ENCODE measurements at places on chromosomes 7 and 10.

DNA sequence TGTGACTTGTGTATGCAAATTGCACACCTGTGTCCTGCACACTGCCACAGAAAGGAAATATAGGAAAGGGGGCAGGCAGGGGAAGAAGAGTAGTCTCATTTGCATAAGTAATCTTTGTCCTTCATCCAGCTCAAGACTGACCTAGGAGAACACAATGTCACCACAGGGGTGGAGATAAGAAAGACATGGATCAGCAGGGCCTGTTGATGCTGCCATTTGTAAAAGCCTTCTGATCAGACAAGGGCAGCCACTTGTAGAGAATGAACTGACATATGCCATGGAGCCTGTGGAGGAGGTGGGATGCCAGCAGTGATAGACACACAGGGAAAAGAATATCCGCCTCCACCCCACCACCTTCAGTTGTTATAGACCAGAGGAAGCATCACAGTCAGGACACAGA is 528.9 kb downstream of the HTR7 start:
- H3K4me3 ChIP-seq, result no peak overlapping the region
- no peaks in the 10 kb centered on the region for H3K4me1 ChIP-seq
- no peaks in the 10 kb centered on the region for H3K36me3 ChIP-seq
- H3K27ac ChIP-seq, result no peak overlapping the region

- H3K27me3 ChIP-seq, result peaks cover 31% of the 10 kb centered on the region
- no peak for DNase-seq
- peaks cover 35% of the 10 kb centered on the region for H3K4me1 ChIP-seq
- peak overlapping the region; percentile 28 for H3K4me3 ChIP-seq
Measured at GRCh38 chr10:11336722-11337162, 274.7 kb downstream of the USP6NL start.

DNA sequence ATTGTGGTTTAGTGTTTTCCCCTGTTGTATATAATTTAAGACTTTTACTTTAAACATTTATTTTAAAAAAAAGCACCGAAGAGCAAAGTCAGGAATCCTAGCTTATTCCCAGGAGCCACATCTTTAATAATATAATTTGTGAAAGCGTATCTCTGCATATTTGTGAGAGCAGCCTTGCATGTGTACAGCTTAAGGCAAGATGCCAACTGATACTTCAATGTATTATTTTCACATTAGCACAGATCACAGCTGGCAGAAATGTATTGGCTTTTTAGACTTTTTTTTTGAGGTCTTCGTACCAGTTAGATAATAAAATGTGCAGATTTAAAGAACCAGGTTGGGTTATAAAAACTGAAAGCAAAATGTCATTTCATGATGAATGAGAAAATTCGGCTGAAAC is 845.7 kb upstream of the POT1 start:
- H3K4me3 ChIP-seq, result no peak overlapping the region
- no peaks in the 10 kb centered on the region for H3K4me1 ChIP-seq
- H3K36me3 ChIP-seq, result no peaks in the 10 kb centered on the region
- H3K27ac ChIP-seq, result no peak overlapping the region

- no peak for DNase-seq
- H3K4me1 ChIP-seq, result peaks cover 21% of the 10 kb centered on the region
- H3K4me3 ChIP-seq, result no peak overlapping the region
- H3K27me3 ChIP-seq, result no peaks in the 10 kb centered on the region
- H3K27ac ChIP-seq, result no peak overlapping the region
- peaks cover 5% of the 10 kb centered on the region for H3K36me3 ChIP-seq
Measured at GRCh38 chr7:50276483-50276882, 28.0 kb upstream of the IKZF1 start.

DNA sequence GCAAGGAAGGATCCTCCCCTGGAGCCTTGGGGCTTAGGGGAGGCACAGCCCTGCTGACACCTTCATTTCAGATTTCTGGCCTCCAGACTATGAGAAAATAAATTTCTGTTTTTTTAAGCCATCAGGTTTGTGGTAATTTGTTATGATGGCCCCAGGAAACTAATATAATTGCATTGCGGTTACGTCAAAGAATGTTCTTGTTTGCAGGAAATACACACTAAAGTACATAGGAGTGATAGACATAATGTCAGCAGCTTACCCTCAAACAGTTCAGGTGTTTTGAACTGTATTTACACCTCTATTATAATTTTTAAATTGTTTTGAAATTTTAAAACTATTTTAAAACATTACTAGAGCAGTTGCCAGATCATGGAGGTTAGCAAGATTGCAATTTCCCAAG is 12.6 kb upstream of the FHIP2A start:
- H3K4me3 ChIP-seq, result no peak overlapping the region
- peaks cover 7% of the 10 kb centered on the region for H3K4me1 ChIP-seq
- H3K36me3 ChIP-seq, result no peaks in the 10 kb centered on the region
- H3K27ac ChIP-seq, result no peak overlapping the region

- no peaks in the 10 kb centered on the region for H3K4me1 ChIP-seq
- H3K36me3 ChIP-seq, result no peaks in the 10 kb centered on the region
- DNase-seq, result no peak
Measured at GRCh38 chr7:51139796-51140195, 176.8 kb downstream of the COBL start.

GRCh38 chr10:27658788-27659187 is 86.8 kb downstream of the MKX start:
- peaks cover 3% of the 10 kb centered on the region for H3K4me1 ChIP-seq
- no peak overlapping the region for H3K27ac ChIP-seq
- no peaks in the 10 kb centered on the region for H3K36me3 ChIP-seq
- H3K4me3 ChIP-seq, result no peak overlapping the region

DNA sequence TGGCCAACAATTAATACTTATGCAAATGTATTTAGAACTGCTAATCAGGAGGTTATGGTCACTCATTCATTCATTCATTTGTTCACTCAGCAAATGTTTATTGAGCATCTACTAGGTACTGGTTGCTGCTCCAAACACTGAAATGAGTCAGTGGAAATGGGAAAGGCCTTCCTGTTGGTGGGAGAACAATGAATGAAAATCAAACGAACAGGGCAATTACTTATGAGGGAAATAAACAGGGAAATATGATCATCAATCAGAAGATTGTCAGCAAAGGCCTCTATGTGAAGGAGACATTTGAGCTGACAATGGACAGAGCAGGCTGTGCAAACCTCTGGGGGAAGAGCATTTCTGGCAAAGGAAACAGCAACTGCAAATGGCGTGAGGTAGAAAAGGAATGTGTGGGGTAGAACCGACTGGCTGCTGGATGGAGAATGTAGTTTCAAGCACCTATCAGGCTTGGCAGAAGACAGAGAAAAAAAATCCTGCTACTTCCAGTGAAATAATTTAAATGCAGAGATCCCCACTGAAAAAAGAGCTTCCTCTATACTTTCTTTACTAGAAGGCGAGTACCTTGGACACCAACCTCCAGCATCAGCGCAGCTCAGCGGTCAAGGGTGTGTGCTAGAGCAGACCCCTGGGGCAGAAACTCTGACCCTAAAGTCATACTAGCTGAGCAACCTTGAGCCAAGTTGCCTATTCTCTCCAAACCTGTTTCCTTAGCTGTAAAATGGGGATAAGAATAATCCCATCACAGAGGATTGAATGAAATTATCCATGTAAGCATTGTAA is 108.8 kb upstream of the EEPD1 start:
- no peak overlapping the region for H3K4me3 ChIP-seq
- no peak overlapping the region for H3K27ac ChIP-seq
- DNase-seq, result no peak
- peaks cover 2% of the 10 kb centered on the region for H3K27me3 ChIP-seq
- no peaks in the 10 kb centered on the region for H3K4me1 ChIP-seq
- H3K36me3 ChIP-seq, result no peaks in the 10 kb centered on the region

GRCh38 chr10:81439445-81439844 is 435.5 kb upstream of the NRG3 start:
- DNase-seq, result no peak
- no peaks in the 10 kb centered on the region for H3K36me3 ChIP-seq
- no peak overlapping the region for H3K27ac ChIP-seq
- H3K27me3 ChIP-seq, result no peaks in the 10 kb centered on the region
- H3K4me1 ChIP-seq, result no peaks in the 10 kb centered on the region
- no peak overlapping the region for H3K4me3 ChIP-seq

DNA sequence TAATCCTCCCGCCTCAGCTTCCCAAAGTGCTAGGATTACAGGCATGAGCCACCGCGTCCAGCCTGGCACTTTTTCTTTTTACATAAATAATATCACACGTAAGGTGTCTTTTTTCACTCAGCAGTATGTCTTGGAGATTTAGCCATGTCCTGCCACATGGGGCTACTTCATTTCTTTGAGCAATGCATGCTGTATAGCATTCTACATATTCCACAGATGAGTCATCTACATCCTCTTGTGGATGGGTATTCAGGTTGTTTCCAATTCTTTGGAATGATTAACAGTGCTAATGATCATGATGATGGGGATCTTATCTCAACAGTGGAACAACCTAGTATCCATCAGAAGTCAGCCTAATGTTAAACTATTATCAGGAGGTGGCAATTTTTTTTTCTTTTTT is 50.8 kb downstream of the ZNF503 start:
- no peak overlapping the region for H3K4me3 ChIP-seq
- no peaks in the 10 kb centered on the region for H3K4me1 ChIP-seq
- no peak for DNase-seq
- H3K36me3 ChIP-seq, result no peaks in the 10 kb centered on the region

- DNase-seq, result no peak
- H3K4me3 ChIP-seq, result no peak overlapping the region
- H3K27me3 ChIP-seq, result peaks cover 53% of the 10 kb centered on the region
- H3K4me1 ChIP-seq, result peaks cover 7% of the 10 kb centered on the region
- H3K27ac ChIP-seq, result no peak overlapping the region
- H3K36me3 ChIP-seq, result no peaks in the 10 kb centered on the region
Measured at GRCh38 chr10:129968853-129969183, 4.7 kb upstream of the EBF3 start.

DNA sequence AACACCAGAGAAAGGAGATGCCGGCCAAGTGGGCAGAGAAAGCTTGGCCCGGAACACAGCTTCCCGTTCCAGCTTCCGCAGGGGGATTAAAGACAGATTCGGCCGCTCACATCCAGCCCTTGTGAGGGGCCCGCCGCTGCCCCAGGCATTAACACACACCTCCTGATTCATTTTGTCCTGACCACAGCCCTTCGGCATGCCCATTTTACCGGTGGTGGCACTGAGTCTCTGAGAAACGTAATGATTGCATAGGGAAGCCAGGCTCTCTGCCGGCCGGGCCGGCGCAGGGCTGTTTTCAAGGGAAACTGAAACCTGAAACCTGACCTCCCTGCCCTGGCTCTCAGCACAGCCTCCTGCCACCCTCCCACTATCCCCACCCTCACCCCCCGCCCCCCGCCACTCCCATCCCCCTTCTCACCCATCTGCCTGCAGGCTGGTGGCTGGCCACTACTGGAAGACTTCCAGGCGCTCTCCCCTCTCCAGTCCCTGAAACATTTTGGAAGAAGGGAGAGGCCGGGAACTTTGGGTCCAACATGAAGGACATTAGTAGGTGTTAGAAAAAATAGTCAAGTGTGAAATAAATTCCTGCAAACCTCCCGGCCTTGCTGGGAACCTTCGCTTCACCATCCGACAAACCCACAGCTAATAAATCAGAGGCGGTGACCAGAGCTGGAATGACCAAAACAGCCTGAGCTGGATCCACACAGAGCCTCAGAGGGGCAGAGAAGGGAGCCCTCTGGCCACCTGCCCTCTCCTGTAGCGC is 83.5 kb upstream of the CUX1 start:
- peak overlapping the region; percentile 58 for H3K4me3 ChIP-seq
- H3K4me1 ChIP-seq, result peaks cover 8% of the 10 kb centered on the region
- H3K27me3 ChIP-seq, result peaks cover 1% of the 10 kb centered on the region
- DNase-seq, result no peak

Measured in immature natural killer cell (primary cell).